Endodermal cell (in vitro differentiated cells): ENCODE measurements at places on chromosomes 2 and 18. TPM values are rescaled to one million over a fixed set of nuclear protein-coding genes. Genes with fewer than 3 reads are reported as not detected.
A peak's percentile ranks its signal among the peaks of the same experiment; 100 is the strongest.

DNA sequence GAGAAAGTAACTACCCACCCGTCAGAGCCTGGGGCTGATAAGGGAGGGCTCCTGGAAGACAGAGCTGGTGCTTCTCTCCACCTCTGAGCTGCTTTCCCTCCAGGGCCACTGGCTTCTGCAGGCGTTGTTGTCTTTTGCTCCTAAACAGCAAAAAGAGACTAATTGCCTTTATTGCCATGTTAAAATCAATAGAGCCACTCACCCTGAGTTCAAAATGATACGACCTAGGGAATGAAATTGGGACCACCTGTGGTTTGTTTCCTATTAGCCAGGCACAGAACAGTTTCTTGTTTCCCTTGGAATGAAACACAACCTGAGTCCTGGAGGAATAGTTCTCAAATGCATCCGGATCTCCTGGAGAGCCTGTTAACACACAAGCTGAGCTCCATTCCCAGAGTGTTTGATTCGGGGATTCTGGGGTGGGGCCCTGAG is 45.8 kb downstream of the TCF7L1 start:
- DNase-seq: peak; percentile 81
- no peak overlapping the region for H3K4me3 ChIP-seq

GRCh38 chr2:67572721-67573435 is 175.7 kb downstream of the ETAA1 start:
- H3K27me3 ChIP-seq: no peaks in the 10 kb centered on the region
- H3K27ac ChIP-seq: no peak overlapping the region
- DNase-seq: no peak
- no peaks in the 10 kb centered on the region for H3K4me1 ChIP-seq

CXCR4 gene
- 454 and 496 TPM in 2 replicates for total RNA-seq

DPP4 gene
- 0.46 to 1.0 TPM (median 0.48 TPM) in 3 replicates for total RNA-seq

DNA sequence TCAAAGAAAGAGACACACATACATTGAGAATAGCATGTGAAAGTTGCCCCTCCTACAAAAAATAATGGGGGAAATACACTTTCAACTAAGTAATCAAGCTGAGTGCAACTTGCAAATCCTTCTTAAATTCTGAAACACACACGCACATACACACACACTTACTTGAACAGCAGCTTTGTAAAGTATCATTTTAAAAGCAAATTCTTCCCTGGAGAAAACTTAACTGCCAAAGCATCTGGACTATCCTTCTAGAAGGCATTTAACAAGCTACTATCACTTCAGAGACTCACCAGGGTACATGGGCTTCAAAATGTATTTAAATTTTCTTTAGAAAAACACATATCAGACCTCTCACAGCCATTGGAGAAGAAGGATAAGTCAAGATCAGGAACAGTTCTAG is 15.3 kb downstream of the GAREM1 start:
- no peaks in the 10 kb centered on the region for H3K27me3 ChIP-seq
- no peak for DNase-seq
- no peak overlapping the region for H3K4me3 ChIP-seq
- no peaks in the 10 kb centered on the region for H3K36me3 ChIP-seq
- H3K27ac ChIP-seq: no peak overlapping the region

- H3K4me3 ChIP-seq: no peak overlapping the region
- H3K36me3 ChIP-seq: no peaks in the 10 kb centered on the region
- peaks cover 17% of the 10 kb centered on the region for H3K4me1 ChIP-seq
- no peaks in the 10 kb centered on the region for H3K27me3 ChIP-seq
- peak overlapping the region; percentile 67 for H3K27ac ChIP-seq
- no peak for DNase-seq
Measured at GRCh38 chr2:234334756-234335155, 162.1 kb downstream of the ARL4C start.

GRCh38 chr2:160142472-160142871 is 57.6 kb downstream of the ITGB6 start:
- no peak overlapping the region for H3K27ac ChIP-seq
- DNase-seq: peak; percentile 20
- H3K27me3 ChIP-seq: no peaks in the 10 kb centered on the region
- no peak overlapping the region for H3K4me3 ChIP-seq

CD302 gene
- total RNA-seq: 2.3 to 2.7 TPM (median 2.7 TPM) in 3 replicates

ZNF396 gene
- total RNA-seq: 5.4 and 5.6 TPM in 2 replicates

- no peak overlapping the region for H3K4me3 ChIP-seq
- no peak for DNase-seq
- no peaks in the 10 kb centered on the region for H3K27me3 ChIP-seq
- no peaks in the 10 kb centered on the region for H3K4me1 ChIP-seq
- H3K27ac ChIP-seq: no peak overlapping the region
Measured at GRCh38 chr18:7458884-7459283, 108.2 kb upstream of the PTPRM start.

EPHA4 gene
- total RNA-seq: 87.3 to 99.1 TPM (median 96.9 TPM) in 3 replicates
